ENCODE measurements at places on chromosomes 6 and 20.

GRCh38 chr6:24191346-24191745 is 65.3 kb downstream of the NRSN1 start:
- no peak for DNase-seq

GRCh38 chr6:13908955-13909381 is 15.8 kb upstream of the RNF182 start:
- DNase-seq = no peak

GRCh38 chr6:107290491-107290890 is 168.9 kb downstream of the PDSS2 start:
- DNase-seq = no peak

- DNase-seq = no peak
Observed at GRCh38 chr20:51500311-51500710, 42.2 kb downstream of the NFATC2 start.

DNA sequence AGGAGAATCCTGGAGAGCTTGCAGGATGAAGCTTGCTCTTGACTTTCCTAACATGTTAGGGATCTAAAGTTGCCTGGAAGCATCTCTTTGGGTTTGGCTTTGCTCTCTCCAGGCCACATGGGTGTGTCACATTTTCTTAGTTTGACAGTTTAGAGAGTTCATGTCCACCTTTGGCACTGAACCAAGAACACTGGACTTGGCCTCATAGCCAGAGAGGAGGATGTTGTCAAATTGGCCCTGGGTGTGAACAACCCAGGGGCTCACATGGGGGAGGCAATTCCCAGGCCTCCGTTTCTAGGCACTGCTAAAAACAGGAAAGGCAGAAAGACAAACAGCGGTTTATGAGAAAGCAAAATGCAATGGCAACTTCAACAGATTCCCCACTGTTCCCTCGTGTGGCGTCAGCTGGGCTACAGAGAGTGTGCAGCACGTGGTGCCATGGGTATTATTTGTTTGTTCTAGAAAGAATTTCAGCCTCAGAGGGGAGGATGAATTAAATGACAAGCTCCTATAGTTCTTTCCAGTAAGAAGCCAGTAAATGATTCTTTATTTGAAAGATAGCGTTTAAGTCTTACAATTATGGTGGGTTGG is 93.9 kb downstream of the CLIC5 start:
- DNase-seq = no peak

DNA sequence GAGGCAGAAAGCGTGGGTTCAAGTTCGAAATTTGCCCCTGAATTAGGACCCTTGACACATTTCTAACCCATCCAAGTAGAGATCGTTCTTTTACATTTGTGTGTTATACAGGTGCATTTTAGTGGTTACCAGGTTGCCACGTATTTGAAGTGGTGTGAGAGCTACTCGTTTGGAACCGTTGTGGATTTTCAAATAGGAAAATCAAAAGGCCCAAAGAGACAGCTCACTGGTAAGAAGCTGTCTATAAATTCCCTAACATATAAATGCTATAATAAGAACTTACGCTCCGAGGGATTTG is 1.6 kb upstream of the REV3L start:
- no peak for DNase-seq

DNA sequence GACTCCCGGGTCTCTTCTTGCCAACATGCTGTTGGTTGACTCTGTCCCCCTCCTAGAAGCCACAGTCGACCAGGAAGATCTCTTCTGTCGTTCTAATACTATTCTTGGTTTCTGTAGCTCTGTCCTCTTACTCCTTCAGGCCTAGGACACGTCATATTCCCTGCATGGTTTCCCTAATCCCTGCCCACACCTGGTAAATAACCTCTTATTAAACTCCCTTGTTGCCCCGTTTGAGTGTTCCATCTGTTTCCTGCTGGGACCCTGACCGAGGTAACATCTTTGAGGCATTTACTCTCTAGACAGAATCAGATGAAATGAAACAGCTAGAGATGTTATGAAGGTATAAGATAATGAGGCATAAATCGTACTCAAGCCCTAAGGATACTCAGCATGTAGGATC is 68.1 kb downstream of the PLCB4 start:
- DNase-seq = no peak

GRCh38 chr6:15491255-15491985 is 171.4 kb downstream of the DTNBP1 start:
- no peak for DNase-seq

DNA sequence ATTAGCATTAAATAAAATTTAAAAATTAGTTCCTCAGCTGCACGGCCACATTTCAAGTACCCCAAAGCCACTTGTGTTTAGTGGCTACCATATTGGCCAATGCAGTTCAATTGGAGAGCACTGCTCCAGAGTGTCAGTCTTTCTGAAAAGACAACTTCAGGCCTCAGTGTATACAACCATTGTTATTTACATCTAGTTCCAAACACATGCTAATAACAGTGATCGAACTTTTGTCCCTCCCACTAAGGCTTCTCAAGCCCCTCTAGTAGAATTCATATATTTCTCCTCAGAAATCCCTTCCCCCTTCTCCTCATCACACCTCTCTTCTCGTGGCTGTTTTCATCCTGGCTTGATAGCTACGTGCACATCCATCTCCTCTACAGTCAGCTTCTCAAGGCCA is 32.9 kb downstream of the HIVEP2 start:
- DNase-seq = no peak

DNA sequence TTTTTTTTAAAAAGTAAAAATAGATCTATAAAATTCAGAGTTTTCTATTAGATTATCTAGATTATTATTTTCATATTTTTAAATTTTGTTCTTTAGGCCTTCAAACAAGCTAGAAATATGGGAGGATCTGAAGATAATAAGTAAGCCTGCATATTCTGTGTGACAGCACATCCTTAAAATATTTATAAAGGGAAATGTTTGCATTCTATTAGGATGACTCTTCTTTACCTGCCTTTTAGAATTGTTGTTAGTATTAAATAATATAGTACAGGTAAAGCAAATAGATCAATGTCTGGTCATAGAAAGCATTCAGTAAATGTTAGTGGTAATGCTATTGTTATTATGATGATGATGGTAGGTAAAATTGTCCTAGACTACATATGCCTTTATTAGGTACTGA is 17.4 kb downstream of the PEX3 start:
- no peak for DNase-seq

GRCh38 chr6:157226026-157226625 is 97.2 kb downstream of the TMEM242 start:
- DNase-seq = no peak

- DNase-seq = no peak
Observed at GRCh38 chr6:150857945-150858308, 7.6 kb upstream of the MTHFD1L start.

DNA sequence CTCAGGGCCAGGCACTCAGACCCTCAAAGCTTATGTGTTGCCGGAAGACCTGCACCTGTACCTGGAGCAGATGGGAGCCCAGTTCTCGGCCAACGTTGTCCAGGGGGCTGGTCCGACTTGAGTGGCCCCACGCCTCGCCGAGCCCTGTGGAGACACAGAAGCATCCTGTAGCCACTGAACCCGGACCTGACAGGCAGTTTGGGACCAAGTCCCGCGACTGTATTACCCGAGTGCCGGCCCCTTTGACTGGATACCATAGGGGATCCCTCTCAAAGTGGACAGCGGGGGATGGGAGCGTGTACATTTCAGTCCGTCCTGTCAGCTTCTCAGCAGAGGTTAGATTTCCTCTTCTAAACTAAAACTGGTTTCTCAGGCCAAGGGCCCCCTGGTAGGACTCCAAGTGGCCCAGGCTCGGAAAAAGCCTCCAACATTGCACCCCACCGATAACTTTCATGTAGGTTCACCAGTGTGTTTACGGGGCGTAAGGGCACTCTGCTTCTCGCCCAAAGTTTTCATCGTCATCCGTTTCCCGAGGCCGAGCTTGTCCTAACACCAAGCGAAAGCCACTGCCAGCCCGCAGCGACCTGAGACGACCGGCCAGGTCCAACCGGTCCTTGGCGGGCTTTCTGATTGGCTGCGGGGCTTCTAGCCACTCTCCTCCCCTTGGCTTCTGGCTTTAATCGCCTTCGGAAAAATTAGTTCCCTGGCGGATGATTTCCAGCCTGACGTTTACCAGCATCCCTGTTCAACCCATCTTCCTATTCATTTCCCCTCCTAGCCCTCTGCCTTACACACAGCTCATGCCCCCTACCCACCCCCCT is 10.8 kb downstream of the SIM1 start:
- no peak for DNase-seq

DNA sequence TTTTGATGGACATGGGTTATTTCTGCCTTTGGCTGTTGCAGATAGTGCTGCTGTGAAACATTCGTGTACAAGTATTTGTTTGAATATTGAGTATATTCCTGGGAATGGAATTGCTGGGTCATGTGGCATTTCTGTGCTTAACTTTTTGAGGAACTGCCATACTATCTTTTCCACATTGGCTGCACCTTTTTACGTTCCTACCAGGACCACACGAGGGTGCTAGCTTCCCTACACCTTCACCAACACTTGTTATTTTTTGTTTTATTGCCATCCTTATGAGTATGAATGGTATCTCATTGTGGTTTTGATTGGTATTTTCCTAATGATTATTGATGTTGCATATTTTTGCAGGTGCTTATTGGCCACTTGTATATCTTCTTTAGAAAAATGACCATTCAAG is 47.8 kb upstream of the PLCG1 start:
- DNase-seq = no peak

DNA sequence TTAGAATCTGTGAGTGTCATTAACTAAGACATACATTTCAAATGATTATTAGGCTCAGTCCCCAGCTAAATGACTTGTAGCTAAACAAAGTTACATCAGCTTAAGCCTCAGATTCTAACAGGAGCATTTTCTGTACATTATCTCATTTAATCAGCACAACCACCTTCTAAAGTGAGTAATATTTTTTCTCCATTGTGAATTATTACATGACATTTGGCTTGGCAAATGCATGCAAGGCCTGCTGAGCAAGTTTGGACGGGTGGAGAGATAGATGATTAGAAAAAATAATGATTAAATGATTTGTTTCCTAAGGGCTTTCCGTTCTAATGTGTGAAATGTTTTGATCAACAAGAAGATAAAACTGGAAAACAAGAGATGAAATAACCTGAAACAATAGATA is 20.7 kb downstream of the DCBLD1 start:
- DNase-seq = no peak

DNA sequence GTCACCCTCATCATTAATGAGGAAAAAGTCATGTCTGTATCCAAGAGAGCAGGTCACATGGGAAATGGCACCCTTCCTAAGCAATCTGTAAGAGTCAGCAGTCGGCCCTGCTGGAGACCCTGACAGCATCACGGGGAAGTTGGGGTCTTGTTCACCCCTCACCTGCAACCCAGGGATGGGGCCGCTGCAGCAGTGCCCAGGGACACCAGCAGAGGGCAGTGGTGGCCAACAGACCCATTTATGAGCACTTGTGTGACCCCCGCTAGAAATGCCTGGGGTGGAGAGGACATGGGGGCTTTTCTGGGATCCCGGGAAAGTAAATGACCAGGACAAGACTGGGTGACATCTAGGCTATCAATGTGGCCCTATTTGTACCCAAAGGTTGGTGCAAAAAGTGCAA is 35.9 kb downstream of the ANKRD60 start:
- DNase-seq = no peak

DNA sequence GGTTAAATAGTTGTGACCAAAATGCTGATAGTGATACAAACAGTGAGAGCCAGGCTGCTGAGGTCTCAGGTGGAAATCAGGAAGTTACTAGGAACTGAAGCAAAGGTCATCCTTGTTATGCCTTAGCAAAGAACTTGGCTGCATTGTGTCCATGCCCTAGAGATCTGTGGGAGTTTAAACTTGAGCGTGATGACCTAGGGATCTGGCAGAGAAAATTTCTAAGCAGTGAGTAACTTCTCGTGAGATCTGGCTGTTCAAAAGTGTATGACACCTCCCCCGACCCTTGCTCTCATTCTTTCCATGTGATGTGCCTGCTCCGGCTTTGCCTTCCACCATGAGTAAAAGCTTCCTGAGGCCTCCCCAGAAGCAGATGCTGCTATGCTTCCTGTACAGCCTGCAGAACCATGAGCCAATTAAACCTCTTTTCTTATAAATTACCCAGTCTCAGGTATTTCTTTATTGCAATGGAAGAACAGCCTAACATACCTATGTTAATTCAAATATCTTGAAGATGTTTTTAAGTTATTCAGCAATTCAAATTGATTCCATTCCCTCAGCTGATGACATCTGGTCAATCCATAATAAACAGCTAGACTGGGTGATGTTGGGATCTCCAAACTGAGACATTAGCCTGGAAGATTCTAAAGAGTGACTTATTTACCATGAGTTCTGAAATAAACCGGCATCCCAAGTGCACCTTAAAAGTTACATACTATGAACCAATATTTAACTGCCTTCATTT is 33.8 kb downstream of the KIF16B start:
- DNase-seq = no peak

- DNase-seq = no peak
Observed at GRCh38 chr6:35188886-35189285, 24.9 kb upstream of the SCUBE3 start.

- DNase-seq = no peak
Observed at GRCh38 chr6:136979206-136979605, 57.1 kb downstream of the SLC35D3 start.

- DNase-seq = no peak
Observed at GRCh38 chr6:168865-169455, 123.3 kb upstream of the DUSP22 start.

- no peak for DNase-seq
Observed at GRCh38 chr6:21996425-21997118, 300.3 kb downstream of the PRL start.

- DNase-seq = no peak
Observed at GRCh38 chr6:17219098-17219497, 62.1 kb upstream of the RBM24 start.

- DNase-seq = no peak
Observed at GRCh38 chr6:110282412-110282811, 75.7 kb downstream of the METTL24 start.

GRCh38 chr6:19754686-19755085 is 82.5 kb upstream of the ID4 start:
- no peak for DNase-seq

GRCh38 chr20:40197691-40198090 is 491.3 kb downstream of the MAFB start:
- no peak for DNase-seq

DNA sequence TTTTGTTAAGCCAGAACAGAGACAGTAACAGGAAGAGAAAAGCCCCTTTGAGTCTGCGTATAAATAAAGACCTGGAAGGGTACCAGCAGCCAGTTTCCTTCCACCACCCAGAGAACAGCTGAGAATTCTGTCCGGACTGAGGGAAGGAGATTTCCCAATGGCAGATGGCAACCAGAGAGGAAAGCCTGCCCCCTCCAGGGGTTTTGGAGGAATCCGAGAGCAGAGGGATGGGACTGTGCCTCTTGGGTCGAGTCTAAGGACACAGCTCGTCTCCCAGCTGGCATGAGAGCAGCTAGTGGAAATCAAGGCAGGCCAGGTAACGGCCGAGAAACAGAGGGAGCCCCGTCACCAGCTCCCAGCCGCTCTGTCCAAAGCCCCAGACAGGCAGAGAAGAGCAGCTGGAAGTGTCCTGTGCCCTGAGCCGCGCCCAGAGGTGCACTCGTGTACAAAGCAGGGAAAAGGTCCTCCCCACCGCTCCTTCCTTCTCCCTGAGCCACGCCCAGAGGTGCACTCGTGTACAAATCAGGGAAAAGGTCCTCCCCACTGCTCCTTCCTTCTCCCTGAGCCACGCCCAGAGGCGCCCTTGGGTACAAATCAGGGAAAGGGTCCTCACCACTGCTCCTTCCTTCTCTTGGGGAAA is 134.0 kb upstream of the SNX9 start:
- no peak for DNase-seq

- no peak for DNase-seq
Observed at GRCh38 chr20:53844259-53844658, 226.1 kb downstream of the BCAS1 start.
